Uterus (tissue), 4 donors: ENCODE measurements at places on chromosomes 4 and X. TPM values are rescaled to one million over a fixed set of nuclear protein-coding genes. Genes with fewer than 3 reads are reported as not detected.

GRCh38 chrX:27706526-27706925 lies 101.3 kb upstream of the MAGEB10 start:
- DNase-seq, result no peak

GRCh38 chrX:116281106-116281505 lies 110.6 kb downstream of the AGTR2 start:
- DNase-seq, result no peak

DNA sequence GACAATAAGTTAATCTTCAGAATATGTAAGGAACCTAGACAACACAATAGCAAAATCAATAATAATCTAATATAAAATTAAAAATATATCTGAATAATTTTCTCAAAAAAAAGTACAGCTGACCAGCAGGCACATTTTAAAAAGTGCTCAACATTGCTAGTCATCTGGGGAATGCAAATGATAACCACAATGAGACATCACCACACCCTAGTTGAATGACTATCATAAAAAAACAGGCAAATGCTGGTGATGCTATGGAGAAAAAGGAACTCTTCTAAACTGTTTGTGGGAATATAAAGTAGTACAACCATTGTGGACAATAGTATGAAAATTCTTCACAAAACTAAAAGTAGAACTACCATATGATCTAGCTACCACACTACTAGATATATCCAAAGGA lies 956.9 kb upstream of the NDST4 start:
- no peak for DNase-seq

Gene PROM1
- total RNA-seq, result 24.6 TPM

Gene IQCM
- not detected for total RNA-seq

- DNase-seq, result no peak
These were observed 371.6 kb downstream of the INPP4B start for GRCh38 chr4:142474398-142475087.

- no peak for DNase-seq
These were observed 54.2 kb upstream of the RASSF6 start for GRCh38 chr4:73674451-73674919.

DNA sequence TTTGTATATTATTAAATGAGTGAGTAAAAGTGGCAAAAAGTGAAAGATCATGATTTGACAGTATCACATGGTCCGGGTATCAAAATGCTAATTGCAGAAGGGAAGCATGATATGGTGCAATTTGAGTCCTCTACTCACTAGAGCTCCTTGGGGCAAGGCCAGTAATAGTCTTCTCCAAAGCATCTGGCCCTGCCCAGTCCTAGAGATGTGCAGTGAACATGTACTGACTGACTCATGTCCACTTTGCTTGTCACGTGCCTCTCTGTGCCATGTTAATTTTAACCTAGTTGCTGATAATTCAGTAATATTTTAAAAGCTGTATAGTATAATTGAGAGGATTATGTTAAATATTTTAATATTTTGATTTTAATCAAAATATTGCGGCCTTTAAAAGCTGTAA lies 54.6 kb upstream of the TENM3 start:
- no peak for DNase-seq

- DNase-seq, result no peak
These were observed 39.9 kb upstream of the GLRA2 start for GRCh38 chrX:14489437-14489836.

DNA sequence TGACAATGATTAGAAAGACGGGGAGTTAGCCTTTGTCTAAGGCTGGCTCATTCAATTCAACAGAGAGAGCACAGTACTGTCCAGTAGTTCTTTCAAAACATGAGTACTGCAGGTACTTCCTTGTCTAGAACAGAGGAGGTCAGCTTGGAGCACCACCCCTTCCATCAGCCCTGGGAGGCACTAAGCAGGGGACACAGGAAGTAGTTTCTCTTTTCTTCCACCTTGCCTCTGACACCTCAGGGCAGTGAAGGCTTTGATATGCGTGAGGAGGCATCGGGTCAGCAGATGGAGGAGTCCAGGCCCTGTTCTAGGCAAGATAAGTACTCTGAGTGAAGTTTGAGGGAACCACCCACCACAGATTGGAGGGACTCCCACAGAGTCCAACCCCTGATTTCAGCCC lies 33.1 kb downstream of the MAGEB10 start:
- DNase-seq, result no peak

Gene RIBC1
- 3.0 TPM for total RNA-seq

DNA sequence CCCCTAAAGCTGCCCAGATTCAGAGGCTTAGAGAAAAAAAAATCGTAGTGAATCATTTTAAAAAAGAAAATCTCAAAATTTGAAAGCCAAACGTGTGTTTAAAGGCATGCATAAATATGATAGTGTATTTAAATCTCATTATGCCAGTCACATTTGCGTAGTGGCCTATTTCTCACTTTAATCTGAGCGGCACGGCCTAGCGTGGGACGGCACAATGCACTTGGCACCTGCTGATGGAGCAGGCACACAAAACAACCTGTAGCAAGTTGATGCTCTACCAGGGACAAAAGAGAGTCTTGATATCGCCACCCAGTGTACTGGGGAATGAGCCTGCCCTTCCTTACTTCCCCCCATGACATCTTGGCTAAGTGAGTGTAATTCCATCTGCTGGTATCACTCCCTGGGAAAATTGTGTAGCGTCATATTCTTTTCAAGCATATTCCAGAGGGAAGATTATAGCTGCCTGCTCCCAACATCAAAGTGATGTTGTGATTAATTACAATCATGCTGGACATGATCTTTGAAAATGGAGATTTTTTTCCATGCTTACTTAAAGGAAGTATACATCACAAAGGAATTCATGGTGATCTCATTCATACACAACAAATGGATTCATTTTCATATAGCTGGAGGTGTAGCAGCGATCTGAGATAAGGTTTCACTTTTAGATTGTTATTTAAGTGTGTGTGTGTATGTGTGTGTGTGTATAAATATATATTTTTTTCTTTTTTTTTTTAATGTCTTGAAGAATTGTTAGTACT lies 138.8 kb downstream of the DCTD start:
- DNase-seq, result no peak

Gene PLAC8
- total RNA-seq, result 2.6 TPM

DNA sequence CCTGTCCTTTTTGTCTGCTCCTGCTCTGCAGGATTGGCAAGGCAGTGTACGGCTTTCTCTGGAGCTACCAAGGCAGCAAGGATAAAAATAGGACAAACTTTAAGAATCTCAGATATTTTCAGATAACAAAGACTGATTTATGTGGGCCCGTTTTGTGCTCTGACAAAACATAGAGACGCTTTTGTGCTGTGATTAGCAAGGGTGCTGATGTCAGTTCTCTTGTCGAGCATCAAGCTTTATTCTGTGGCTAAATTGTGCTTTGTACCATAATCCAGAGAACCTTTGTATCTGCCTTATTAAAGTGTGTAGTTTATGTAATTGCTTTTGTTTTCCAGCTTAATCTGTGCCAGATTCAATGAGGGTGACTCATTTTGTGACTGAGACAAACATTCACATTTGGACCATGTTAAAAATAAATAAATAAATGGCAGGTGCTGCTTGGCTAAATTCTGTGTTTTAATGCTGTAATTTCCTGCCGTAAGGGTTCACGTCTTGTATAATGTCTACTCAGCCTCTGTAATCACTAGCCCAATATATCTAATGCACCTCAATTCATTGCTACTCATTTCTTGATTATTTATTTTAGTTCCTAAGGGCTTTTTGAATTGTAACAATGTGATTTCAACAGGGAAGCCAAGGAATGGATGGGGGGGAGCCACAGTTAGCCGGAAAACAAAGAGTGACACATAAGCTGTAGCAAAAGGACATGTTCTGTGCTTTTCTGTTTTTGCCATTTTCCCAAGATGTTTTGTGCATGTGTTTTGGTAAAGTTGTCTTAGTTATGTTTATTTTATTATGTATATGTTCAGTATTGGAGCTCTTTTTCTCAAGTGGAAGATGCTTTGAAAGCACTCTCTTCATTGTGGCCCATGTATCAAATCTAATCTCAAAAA lies 75.1 kb downstream of the GAB1 start:
- DNase-seq, result no peak

Gene FRMD7
- 3.6 TPM for total RNA-seq

DNA sequence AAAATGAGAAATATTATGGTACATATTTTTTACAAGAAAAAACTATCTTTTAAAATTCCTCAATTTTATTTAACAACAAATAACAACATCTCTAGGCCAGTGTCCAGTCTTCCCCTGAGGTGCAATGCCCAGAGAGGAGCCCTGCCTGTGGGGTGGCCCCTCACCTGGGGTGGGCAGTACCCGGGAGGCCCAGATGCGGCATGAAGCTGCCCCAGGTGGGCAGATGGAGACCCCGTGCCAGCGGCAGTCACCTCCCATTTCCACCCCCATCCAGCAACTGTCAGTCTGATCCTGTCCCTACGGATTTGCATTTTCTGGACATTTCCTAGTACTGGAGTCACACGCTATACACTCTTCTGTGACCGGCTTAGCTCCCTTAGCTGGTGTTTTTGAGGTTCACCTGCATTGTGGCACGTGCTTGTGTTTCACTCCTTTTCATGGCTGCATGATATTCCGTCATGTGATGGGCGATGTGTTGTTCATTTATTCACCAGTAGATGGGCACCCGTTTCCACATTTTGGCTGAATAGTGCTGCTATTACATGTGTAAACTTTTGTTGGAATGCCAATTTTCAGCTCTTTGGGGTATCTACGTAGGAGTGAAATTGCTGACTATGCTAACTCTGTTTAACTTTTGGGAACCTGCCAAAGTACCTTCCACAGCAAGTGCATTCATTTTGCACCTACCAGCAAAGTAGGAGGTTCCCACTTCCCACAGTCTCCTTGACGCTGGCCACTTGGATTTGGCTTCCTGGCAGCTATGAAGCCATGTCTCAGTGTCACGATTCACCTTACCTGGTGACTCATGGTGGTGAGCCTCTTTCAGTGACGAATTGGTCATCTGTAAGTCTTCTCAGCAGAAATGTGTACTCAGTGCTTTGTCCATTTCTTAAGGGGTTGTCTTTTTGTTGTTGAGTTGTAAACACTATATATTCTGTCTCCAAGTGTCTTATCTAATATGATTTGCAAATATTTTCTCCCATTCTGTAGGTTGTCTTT lies 11.7 kb upstream of the MAEA start:
- DNase-seq, result no peak

GRCh38 chrX:48683411-48683982 lies at the start of gene WAS:
Gene WAS, plus strand, starts transcription at chrX:48683799. Its CDS starts 55 bp downstream, at chrX:48683854.
- DNase-seq, result no peak

Gene ZNF182
- total RNA-seq, result 3.2 TPM

DNA sequence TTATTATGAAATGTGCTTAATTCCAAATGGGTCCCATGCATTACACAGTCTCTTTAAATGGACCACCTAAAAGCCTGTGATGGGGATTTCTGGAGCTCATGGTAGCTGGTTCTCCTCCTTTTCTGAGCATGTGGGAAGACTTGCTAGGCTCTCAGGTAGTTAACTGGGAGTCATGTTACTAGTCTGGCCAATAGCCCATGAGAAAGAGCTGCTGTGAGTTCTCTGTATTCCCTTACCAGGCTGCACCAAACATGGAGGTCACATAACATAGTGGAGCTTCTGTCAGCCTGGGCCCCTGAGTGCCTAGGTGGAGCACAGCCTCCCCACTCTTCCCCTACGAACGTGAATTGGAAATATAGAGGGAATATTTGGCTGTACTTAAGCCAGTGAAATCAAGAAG lies 198.4 kb downstream of the MAML3 start:
- DNase-seq, result no peak

Gene ARHGAP10
- total RNA-seq, result 54.9 TPM

DNA sequence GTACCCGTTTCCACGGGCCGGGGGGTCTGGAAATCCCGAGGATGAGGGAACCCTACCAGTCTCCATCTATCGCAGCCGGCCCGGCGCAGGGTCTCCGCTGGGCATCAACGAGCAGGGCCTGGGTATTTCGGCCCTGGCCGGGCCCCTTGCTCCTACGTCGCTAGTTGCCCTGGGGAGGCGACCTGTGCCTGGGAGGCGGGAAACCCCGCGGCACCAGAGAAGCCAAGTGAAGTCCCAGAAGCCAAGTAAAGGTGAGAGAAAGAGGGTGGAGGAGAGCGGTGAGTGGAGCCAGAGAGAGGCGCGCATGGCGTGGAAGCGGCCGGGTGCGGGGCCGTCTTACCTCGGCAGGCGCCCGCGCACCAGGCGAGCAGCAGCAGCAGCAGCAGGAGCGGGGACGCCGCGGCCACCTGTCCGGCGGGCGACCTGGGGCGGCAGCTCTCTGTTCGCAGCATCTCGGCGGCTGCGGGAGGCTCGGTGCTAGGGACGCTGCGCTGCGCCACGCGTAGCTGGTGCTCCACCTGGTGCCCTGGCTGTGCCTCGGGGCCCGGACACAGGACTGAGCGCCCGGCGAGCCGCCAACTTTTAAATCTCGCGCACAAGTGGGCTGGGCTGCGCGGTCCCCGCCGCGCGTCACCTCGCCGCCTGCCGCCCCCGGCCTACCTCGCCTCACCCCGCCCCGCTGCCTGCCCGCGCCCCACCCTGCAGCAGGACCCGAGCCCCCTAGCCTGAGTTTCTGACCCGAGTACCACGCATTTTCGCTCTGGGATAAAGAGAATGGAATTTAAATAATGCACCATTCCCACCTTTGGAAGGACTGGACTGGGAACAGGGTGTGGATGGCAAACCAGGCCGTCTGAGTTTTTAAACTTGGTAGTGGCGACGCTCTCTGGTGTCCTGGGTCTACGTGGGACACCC lies at the start of gene NMU:
Gene NMU, minus strand, starts transcription at position 558 of the 915 bp plus-strand sequence. Its CDS starts 106 bp downstream, at position 452.
- DNase-seq, result no peak

Gene TEX13D
- total RNA-seq, result not detected

- no peak for DNase-seq
These were observed 141.0 kb downstream of the TSPAN5 start for GRCh38 chr4:98517218-98518021.

DNA sequence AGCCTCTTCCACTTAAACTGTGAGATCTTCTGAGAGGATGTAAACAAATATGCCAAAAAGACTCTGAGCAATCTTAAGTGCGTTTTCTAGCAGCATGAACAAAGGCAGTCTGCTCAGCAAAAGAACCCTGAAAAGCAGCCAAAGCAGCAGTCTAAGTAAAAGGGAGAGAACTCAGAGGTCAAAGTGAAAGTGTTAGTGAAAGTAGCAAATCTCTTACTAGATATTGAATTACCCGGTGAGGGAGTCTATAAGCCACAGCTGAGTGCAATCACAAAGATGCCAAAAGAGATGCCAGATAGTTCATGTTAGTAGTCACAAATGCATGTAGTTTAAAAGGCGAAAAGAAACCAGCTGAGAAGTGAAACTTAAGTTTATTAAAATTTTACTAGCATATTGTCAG lies 7.9 kb upstream of the GNRHR start:
- no peak for DNase-seq

- no peak for DNase-seq
These were observed 55.6 kb downstream of the NKX6-1 start for GRCh38 chr4:84443523-84443922.

DNA sequence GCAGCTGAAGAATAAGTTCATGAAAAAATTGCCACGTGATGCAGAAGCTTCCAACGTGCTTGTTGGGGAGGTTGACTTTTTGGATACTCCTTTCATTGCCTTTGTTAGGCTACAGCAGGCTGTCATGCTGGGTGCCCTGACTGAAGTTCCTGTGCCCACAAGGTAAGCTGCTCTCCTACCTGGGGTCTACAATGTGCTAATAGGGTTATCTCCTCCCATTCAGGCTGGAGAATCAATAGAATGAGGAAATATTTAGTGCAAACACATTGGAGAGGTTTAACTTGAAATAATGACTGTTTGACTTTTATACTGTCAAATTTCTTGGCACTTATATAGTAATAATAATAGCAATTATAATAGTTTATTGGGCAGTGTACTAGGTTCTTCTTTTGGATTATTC lies 101.8 kb downstream of the SLC4A4 start:
- no peak for DNase-seq
